Activated T-helper 1 cell treated with anti-CD3 and anti-CD28 coated beads, Interleukin-2, amount 50 U/mL, for 16 hours (primary cell): ENCODE measurements at places on chromosomes 7 and 10.

GRCh38 chr10:13633689-13634088, 46.9 kb downstream of the PRPF18 start:
- no peak for DNase-seq

DNA sequence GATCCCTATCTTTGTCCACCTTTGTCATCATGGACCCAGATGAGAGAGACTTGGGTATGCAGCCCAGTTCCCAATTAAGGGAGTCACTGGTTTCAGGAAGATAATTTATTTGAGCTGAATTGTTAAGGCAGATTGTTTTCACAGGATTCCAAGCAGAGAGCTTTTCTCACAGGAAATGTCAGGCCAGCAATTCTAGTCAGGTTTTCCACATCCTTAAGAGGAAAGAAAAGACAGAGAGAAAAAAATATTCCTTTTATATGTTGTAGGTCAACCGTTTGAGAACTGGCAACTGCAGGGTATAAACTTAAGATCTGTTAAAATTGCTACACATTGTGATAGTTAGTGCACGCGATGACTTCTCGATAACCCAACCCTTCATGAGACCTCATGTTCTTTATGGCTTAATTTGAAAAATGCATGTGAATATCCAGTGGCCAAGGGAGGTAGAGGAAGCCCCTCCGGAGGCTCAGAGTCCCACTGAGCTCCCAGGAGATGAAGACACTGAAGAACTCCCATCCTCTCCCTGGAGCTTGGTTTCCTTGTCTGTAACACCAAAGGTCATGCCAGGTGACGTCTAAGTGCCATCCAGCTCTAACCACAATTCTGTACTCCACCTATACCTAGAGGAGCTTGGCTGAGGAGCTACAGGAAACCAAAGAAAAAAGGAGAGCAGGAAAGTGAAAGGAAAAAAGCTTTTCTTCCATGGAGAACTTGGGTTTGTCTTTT, 45.6 kb downstream of the MINDY4 start:
- no peak for DNase-seq

GRCh38 chr7:5699467-5700384, 81.7 kb downstream of the RNF216 start:
- no peak for DNase-seq

DNA sequence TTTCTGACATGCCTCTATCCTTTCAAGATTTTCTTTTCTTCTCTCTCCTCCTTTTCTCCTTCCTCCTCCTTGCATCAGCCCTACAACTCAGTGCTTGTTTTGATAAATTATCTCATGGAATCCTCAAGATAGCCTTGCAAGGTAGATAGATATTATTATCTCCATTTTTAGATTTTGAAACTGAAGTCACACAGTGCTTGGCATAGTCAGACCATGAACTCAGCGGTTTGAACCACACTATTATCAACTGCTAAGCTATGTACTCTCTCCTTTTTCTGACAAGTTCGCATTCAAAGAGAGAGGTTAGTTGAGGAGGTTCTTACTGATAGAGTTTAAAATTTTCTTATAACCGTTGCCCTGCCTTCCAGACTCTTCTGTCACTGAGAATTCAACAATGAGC, 79.1 kb downstream of the SUGCT start:
- no peak for DNase-seq

DNA sequence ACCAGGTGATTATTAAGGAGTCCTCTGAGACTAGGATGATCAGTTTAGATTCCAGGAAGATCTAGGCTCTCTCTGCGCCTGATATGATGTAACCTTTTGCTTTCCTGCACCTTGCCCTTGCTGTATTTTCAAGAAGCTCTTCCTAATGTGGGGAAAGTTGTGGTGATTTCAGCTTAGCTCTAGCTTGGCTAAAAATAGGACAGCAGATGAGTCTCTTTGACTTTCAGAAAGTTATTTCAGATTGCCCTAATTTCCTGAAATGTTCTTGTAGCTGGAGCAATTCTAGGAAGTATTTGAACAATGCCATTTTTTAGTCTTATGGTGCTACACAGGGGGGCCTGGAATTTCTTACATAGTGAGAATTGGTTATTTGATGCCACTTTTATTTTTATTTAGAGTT, 3.8 kb downstream of the LCOR start:
- no peak for DNase-seq
